CD4-positive, alpha-beta T cell treated with Interleukin-6 for 4 hours (primary cell): ENCODE measurements at places on chromosomes 5 and 9.
A peak's percentile ranks its signal among the peaks of the same experiment; 100 is the strongest.

GRCh38 chr9:24616863-24617262 lies 71.2 kb upstream of the IZUMO3 start:
- no peak for DNase-seq

GRCh38 chr5:56064984-56065383 lies 70.2 kb upstream of the IL6ST start:
- DNase-seq = no peak

DNA sequence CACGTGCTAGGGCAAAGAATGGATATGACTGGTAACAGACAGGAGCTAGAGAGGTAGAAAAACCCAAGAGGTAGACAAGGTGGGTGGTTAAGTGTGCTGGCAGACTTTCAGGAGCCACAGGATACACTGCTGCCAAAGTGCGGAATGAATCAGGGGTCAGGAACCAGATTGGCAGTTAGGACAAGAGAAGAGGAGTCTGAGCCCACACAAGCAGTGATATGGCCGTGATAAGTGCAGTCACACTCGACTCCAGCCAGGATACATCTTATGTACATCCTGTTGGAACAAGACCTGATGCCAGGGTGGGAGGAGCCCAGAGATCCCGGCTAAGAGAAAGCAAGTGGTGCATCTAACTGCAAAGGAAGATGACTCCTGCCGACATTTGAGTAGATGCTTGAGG lies 10.0 kb downstream of the SLIT3 start:
- no peak for DNase-seq

DNA sequence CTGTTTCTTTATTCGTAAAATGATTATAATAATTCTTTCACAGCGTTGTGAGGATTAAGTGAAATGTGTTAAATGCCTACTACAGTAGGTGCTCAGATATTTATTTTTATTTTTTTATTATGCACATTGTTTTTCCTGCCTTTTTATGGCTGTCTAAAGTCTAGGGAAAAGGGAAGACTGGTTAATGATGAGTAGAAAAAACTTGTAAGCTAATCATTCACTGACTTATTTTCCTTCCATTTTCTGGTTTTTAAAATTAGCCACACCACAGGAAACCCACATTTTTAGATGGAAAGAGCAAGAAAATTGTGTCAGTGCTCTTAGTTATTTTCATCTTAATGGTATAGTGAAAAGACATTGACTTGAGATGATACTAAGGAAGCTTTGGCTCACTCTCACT lies 3.9 kb upstream of the PCYOX1L start:
- no peak for DNase-seq

- no peak for DNase-seq
These were observed 172.0 kb downstream of the NSG2 start for GRCh38 chr5:174217527-174217926.

- DNase-seq = no peak
These were observed 21.8 kb downstream of the C9 start for GRCh38 chr5:39342460-39342859.

- no peak for DNase-seq
These were observed 71.8 kb upstream of the CD180 start for GRCh38 chr5:67268231-67269021.

DNA sequence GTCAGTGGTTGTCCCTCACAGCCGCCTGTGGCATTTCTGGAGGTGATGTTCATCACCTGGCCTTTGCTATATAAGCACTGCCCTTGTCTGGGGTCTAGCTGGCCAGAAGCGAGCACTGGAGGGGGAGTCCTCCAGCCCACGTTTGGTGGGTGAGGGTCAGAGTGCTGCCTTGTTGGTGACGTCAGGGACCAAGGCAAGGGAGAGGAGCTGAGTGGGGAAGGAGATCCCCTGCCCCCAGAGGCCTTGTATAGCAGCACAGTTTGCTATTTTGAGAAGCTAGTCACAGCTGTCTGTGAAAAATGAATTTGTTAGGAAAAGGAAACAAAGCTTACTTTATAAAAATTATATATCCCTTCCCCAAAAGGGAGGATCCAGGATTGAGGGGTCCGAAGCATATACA lies 49.8 kb downstream of the SYK start:
- no peak for DNase-seq

- no peak for DNase-seq
These were observed 16.8 kb downstream of the MACROH2A1 start for GRCh38 chr5:135382106-135382790.

DNA sequence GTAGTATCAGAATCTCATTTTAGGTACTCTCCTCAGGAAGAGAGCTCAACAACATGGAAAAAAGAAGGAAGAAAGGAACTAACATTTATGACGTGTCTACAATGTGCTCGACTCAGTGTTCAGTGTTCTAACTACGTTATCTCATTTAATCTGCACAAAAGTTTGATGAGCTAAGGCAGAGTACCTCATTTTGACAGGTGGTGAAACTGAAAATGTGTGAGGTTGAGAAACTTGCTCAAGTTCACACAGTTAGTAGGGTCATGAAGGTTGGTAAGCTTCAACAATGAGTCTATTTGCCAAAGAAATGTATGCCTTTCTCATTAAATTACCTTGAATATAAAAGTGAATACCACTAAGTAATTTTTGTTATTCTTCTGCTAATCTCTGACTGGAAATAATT lies 165.1 kb downstream of the CAAP1 start:
- no peak for DNase-seq

GRCh38 chr5:105735704-105736103 lies 1935.0 kb downstream of the EFNA5 start:
- DNase-seq = no peak

DNA sequence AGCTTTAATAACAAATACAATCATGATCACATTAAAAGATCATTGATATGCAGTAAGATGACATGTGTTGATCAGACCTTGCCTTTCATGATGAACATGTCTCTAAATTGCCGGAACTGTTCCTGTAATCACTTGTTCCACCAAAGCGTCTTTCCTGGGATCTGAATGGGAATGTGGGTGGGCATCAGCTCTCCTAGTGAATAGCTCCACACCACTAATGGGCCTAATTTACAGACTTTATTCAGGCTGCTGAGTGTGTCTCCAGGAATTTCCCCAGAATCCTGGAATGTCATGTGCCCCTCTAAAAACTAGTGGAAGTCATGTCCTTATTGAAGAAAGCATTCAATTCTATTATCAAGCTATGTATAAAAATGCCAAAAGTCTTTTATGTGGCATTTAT lies 765.1 kb upstream of the CTNND2 start:
- DNase-seq = no peak

- no peak for DNase-seq
These were observed 28.9 kb upstream of the HNRNPA0 start for GRCh38 chr5:137782984-137783536.

DNA sequence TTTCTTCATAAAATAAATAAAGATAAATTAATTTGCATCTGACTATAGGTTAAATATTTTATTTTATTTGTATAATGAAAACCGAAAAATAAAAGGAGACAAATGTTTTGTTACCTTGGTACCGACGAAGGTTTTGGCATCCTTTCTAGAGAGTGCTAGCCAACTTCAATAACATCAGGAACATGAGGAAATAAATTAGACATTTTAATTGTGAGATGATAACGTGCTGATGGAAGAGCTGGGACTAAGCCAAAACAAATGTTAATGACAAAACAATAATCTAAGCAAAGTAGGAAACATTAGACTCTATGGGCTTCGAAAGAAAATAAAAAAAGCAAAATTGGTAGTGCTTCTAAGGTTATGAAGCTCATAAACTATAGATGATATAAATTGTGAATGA lies 201.0 kb downstream of the IRX2 start:
- no peak for DNase-seq

DNA sequence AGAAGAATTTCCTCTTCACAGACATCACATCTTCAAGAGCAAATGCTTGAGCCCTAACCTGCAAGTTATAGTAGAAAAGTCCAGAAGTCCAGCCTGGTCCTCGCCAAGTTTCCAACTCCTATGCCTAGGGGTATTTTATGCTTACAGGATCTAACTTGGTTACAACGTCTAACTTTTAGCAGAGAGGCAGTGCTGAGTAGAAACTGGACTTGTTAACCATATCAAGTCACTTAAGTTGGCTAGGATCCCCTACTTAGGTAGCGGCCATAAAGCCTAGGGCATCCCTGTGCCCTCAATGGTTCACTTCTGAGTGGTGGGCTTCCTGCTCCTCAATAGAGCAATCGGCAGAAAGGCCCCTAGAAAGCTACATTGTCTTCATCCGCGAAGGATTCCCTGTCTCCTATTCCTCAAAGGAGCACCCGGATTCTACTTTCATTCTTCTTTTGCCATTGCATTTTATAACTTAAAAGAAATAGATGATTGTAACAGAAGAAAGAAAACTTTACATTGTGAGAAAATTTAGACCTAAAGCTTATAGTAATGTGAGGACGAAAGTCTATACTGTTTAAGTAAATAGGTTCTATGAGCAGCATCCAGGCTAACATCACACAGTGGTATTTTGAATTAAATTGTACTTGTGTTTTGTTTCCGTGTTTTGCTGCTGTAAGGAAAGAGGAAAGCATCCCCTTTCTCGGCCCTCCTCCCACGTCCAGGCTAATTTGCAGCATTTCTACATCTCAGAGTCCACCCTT lies 1.3 kb upstream of the MTAP start:
- DNase-seq = no peak

GRCh38 chr5:109920736-109921135 lies 231.0 kb downstream of the MAN2A1 start:
- DNase-seq = no peak

DNA sequence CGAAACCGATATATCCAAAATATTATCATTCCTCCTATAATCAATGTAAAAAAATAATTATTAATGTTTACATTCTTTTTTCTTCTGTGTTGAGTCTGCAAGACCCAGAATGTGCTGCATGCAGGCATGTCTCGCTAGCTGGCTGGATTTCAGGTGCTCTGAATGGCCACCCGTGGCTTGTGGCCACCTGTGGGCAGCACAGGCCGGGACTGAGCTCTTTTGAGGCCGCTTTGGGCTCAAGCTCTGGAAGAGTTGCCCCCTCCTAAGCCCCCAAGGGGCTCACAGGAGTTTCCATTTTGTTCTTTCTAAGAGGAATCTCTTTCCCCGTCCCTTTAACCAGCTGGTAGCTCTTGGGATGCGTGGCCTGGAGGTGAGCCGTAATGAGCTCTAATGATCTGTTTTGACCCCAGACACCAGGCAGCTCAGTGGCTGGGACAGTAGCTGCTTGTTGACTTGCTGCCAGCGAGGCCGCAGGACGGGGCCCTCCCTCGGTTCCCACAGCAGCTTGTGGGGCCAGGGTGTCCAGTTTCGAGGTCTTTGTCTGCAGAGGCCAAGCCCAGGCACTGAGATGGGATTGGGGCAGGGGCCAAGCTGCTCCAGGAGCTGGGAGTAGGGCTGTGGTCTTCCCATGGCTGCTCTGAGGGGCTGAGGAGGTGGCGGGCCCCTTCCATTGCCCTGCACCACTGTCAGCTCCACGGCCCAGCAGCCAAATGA lies 20.8 kb downstream of the ASS1 start:
- no peak for DNase-seq

GRCh38 chr5:116454417-116454927 lies 120.2 kb downstream of the SEMA6A start:
- no peak for DNase-seq

DNA sequence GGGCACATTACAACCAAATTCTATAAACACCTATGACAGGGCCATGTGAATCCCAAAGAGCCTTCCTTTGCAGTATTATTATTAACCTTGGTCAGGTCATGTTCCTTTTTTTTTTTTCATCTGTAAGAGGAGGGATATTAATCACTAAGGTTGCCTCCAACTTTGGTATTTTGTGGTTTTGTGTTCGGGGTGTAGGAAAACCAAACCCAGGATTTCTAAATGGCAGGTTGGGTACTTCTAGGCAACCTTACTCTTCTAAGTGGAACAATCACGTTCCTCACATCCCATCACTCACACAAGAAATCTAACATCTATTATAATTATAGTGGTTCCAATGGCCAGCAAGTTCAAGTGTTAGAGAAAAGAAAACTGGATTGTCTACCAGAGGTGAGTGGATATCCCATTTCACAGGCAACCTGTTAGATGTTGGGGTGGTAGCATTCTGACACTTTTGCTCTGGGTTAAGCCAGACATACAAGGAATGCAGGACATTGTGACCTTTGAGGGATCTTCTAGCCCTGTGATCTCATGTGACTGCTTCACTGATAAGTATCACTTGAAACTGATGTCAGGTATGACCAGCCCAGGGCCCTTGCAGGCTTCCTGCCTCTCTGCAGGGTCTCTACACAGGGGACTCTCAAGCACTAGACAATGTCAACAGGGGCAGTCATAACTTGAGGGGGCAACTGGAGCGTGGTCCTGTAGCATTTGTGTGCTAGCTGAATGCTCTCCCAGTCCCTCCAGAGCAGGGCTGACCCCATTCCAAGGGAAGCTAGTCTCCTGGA lies 126.2 kb upstream of the VLDLR start:
- no peak for DNase-seq

DNA sequence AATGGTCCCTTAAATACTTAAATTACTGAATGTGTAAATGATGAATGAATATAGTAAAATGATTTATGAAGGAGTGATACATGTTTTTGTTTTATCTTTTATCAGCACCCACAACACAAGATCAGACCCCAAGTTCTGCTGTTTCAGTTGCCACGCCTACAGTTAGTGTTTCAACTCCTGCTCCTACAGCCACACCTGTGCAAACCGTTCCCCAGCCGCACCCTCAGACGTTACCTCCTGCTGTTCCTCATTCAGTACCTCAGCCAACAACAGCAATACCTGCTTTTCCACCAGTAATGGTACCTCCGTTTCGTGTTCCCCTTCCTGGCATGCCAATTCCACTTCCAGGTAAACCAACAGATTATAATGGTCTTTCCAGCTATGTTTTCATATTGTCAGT lies 16.3 kb downstream of the TCERG1 start:
- DNase-seq = no peak

DNA sequence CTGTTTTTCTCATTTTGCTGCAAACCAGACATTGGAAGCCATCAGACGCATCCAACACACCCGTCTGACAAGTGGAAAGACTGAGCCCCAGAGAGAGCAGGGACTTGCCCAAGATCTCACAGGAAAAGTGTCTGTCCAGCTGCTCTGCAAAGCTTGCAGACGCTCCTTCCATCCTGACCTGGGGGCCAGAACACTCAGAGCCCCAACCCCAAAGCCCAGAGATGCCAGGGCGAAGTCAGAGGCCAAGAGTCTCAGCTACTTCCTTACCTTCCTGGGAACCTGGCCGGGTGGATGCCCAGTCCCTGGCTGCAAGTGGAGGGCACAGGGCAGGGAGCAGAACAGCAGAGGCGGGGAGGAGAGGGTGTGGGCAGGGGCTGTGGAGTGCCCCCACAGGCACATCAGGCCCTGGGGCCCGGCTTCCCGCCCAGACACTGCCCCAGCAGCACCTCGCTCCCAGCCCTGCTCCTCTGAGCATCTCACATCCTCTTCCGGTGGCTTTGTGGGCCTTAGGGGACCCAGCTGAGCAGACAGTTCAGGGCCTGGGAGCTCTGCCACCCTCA lies 9.7 kb upstream of the RALGDS start:
- peak; percentile 78 for DNase-seq

DNA sequence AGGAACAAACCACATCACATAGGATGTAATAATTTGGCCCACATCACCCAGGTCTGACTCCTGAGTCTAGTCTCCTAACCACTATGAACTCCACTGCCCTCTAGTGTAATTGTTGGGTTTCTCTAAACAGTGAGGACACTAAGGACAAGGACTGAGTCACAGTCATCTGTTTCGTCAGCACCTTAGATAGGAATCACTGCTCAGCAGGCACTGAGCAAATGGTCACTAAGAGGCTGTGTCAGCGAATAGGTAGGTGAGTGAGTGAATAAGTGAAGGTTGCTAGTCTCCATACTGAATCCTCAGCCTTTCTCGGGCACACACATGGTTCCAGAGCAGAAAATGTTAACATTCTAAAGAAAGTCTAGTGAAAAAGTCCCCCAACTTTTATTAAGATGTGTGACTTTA lies 278.6 kb downstream of the SPOCK1 start:
- DNase-seq = no peak
